Femur (tissue), 1 donor: ENCODE measurements at places on chromosomes 11 and 22.

- DNase-seq: no peak
Measured at GRCh38 chr11:97354576-97354975, 964.8 kb downstream of the JRKL start.

DNA sequence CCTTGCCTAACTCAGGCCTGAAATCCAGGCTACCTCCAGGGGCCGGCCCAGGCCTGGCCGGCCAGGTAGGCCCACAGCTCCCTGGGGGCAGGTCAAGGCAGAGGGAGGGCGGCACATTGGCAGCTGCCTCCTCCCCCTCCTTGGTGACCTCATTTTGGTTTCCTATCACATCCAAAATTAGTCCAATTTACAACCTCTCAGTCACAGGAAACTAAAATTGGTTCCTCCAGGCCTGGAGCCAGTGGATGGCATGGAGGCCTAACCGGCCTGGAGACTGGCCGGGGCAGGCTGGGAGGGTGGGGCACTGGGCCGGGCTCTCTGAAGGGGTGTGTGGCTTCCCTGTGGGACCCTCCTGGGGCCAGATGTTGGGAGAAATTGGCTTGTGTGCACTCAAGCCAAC lies 35.9 kb downstream of the LRRC10B start:
- DNase-seq: no peak

DNA sequence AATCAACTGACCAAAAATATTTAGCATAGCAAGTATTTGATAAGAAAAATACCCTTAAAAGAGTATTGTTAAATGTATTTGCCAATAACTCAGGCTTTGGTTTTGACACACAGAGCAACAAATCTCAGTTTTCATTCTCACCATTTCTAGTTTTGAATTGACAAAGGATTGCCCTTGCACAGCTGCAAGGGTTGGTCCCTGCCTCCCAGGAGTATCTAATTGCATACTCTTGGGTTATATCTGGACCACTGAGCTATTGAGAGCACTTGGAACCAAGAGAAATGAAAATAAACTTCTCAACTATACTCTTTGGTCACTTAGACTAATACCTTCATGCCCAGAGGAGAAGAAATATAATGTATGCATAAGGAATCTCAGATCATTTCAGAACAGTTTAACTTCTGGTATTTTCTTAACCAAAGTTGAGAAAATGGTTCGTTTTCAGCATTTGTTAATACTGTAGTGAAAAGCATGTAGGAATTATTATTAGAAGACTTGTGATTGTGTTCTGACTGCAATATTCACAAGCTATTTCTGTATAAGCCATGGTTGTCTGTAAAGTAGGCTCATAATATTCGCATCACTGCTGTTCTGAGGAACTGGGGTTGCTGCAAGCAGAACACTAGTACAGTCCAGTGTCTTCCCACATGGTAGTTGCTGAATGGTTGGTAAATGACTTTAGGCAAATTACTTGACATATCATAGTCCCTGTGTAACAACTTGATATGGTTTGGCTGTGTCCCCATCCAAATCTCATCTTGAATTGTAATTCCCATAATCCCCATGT lies 7.9 kb downstream of the C2CD3 start:
- no peak for DNase-seq

DNA sequence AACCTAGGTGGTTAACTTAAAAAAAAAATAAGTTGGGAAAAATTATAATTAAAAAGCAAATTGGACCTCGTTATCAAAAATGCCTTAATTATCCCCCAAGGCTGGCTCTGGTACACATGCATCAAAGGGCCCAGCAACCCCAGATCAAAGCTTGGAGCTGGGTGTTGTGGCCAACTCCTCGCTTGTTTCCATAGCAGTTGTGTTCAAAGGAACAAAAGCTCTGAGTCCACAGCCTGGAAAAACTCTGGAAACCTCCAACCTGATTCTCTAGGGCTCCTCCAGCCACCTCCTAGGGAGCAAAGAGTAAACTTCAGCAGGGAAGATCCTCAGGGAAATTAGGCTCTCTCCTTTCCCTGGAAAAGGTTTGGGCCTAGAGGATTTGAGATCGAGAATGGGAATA lies 149.4 kb downstream of the NXPE2 start:
- DNase-seq: no peak

GRCh38 chr22:32132783-32133182 lies 26.3 kb downstream of the C22orf42 start:
- DNase-seq: no peak
